ENCODE measurements at places on chromosomes 2 and 18.
A peak's percentile ranks its signal among the peaks of the same experiment; 100 is the strongest.

DNA sequence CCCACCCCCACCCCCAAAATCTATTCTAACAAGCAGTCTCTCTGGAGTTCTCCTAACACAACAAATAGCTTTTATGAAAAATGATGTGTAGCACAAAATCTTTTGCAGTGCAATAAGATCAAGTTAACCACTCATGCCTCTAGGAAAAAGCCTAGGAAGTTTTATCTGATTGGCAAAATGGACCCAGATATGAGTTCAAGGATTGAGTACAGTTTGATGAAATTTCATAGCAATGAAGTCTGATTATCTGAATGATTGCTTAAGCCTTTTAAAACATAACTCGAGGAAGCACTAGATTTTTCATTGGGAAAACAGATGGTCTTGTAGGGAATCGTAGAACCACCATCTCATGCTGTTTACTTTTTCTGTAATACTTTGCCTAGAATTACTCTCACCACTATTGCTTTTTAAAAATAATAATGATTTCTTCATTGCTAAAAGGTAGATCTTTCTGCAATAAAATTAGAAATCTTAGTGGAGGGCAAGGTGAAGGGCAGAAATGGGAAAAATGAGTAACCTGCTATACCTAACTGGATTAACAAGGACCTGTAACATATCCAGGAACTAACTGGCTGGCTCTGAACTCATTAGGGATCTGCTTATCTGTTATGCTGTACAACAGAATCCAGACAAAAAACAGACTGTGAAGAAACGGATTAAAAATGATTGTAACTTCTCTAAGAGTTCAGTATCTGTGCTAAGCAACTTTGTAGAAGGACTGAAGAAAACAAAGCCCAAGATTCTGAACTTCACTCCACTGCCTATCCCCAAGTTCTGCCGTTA, 73.7 kb upstream of the ETAA1 start:
- no peak for DNase-seq

- DNase-seq = no peak
Observed at GRCh38 chr2:200342235-200342634, 35.7 kb downstream of the SPATS2L start.

- no peak for DNase-seq
Observed at GRCh38 chr2:9310377-9310776, 103.8 kb downstream of the ASAP2 start.

DNA sequence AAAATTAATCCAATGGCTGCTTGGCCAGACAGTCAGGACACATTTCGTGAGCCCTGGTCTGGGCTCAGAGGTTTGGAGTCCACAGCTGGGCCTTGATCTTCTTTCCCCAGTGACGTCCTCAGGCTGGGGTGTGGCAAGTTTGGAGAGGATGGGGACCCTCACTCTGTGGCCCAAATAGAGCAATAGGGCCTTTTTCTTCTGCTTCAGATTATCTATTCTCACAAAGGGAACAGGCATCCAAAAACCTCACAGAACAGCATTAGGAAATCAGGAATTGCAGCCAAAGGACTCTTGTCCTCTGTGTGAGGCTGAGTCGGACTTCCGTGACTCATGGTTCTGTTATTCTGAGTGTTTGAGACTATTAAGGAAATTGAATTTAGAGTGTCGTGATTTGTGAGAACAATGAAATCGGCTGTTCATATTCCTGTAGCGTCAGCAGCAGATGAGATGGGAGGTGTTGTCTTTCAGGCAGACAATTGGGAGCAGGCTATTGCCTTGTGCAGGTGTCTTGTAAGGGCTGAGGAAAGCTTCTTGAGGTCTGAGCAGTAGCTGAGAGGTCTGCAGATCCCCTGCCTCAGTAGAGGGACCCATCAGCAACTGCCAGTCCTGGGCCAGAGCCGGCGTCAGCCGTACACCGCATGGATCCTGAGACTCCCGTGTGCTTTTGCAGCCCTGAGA, 113.8 kb downstream of the SH3RF3 start:
- peak; percentile 62 for DNase-seq

- DNase-seq = no peak
Observed at GRCh38 chr2:70124983-70125480, 37.8 kb downstream of the PCBP1 start.

DNA sequence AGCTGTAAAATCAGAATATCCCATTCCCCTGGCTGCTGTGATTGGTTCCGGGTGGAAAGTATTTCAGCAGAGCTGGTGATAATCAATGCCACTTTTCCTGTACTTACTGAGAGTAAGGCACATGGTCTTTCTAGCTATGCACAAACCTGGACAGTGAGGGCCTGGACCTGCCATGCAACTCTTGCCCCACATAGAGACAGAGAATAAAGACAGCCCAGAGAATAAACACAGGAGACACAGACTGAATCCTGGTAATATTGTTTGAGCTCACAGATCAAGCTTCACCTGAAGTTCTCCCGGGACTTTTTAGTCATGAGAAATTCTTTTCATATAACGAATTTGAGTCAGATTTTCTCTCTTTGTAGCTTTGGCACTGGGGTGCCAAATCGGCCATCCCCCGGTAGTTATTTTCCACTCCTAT, 81.9 kb downstream of the ACAA2 start:
- DNase-seq = no peak
